ENCODE measurements at places on chromosomes 13 and 19.

GRCh38 chr13:79084802-79085424, 321.1 kb downstream of the RBM26 start:
- no peak for DNase-seq

DNA sequence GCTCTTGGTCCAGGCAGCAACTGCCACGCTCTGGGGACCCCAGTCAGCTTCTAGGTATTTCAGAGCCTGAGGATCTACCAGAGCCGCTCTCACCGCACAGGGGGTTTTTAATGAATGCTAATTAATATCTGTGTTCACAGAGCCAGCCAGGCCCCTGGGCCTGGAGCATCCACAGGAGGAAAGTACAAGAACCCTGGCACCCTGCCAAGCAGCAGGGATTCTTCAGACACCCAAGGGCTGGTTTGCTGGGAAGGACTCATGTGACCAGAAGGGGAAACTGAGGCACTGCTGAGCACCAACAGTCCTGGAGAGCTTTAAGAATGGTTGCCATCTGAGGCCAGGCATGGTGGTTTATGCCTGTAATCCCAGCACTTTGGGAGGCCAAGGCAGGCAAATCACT, 38.0 kb upstream of the ADGRE5 start:
- DNase-seq: no peak

- DNase-seq: peak; percentile 82
These were observed 81.2 kb downstream of the STARD13 start for GRCh38 chr13:33204130-33204927.

DNA sequence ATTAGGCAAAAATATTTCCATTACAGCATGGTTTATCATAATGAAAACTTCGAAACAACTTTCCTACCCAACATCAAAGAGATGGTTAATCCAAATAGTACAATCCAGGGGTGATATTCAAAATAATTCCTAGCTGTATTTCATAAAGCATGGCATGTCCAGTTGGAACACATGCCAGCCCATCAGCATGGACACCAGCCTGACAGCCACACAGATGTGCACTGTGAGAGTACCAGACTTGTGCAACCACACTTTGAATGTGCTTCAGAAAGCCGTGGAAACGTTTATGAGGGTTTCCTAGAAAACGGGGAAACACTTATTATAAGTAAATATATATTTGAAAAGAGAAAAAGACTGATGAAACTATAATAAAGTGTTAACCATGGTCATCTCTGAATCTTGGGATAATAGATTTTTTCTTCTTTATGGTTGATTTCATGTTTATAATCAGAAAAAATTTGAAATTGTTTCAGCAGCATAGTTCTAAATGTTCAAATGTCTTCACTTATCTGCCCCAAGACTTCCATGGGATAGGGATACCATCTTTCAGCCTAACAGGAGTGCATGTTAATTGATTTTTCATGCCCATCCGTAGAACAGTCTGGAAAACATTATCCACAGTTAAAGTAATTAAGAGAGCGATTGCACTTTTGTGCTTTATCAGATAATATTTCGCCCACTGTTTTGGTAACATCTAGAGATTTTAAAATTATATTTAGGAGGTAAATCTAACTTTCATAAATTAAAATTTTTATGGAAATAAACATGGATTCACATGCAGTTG, 242.6 kb upstream of the IRS2 start:
- no peak for DNase-seq

- DNase-seq: no peak
These were observed 1.8 kb downstream of the MYBPC2 start for GRCh38 chr19:50434525-50434924.

DNA sequence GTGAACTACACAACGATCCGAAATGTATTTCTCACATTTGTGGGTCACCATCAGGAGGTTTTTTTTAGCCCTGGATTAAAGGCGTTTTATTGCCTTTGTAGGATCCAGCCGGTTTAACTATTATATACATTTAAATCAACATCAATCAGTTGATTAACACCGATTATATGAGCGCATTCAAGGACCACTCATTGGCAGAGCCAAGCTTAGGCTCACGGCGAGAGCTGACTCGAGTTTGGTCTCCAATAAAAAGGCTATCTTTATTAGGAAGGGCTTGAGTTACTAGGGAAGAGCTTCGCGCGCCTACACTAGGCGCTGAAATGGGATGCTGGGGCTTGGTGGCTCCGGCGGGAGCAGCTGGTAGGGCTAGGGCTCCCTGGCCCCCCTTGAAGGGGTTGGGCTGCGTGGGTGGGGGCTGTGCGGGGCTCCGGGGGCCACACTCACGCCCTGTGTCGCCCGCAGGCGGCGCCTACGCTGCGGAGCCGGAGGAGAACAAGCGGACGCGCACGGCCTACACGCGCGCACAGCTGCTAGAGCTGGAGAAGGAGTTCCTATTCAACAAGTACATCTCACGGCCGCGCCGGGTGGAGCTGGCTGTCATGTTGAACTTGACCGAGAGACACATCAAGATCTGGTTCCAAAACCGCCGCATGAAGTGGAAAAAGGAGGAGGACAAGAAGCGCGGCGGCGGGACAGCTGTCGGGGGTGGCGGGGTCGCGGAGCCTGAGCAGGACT, 4.2 kb downstream of the PDX1 start:
- DNase-seq: no peak

GRCh38 chr19:35901854-35902661, at the start of gene HCST:
Gene HCST (plus strand): TSS chr19:35902529. CDS start chr19:35902594, 65 bp downstream.
- no peak for DNase-seq

GRCh38 chr19:51810223-51810622, 15.3 kb downstream of the FPR3 start:
- DNase-seq: peak; percentile 1

- DNase-seq: peak; percentile 27
These were observed 65.1 kb downstream of the KCNRG start for GRCh38 chr13:50080203-50080910.

DNA sequence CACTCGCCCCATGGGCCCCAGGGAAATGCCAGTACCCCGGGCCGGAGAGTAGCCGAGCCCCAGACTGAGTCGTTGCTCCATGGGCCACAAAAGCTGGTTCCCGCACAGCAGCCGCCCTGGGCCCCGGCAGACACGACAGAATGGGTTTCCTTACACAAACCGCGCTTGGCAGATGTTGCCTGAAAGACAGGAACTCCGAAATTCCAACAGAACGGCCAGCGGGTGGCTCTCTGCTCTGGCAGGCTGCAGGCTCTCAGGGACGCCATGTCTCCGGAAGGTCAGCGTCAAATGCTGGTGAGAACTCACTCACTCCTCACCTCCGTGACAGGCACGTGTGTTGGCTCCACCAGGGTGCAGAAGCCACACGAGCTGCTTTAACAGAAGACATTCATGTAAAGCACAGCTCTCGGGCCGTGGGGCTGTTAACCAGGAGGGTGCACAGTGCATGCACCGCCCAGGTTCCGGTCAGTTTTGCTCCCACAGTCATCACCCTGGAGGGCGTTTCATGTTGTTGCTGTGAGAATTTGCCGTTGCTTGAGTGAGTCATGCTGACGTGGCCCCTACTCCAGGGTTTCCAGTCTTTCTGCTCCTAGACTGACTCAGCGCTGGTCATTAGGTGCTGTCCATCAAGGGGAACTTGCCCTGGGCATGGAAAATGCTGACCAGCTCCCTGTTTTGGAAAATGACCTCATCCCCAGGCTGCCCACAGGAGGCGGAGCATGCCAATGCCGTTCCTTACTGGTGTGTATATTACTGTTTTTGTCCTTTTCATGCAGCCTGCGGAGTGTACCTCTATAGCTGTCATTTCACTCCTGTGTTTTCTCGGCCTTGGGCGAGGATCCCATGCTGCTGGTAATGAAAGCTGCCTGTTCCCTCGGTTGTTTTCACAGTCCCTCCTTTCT, 44.8 kb downstream of the ANKRD10 start:
- DNase-seq: no peak

DNA sequence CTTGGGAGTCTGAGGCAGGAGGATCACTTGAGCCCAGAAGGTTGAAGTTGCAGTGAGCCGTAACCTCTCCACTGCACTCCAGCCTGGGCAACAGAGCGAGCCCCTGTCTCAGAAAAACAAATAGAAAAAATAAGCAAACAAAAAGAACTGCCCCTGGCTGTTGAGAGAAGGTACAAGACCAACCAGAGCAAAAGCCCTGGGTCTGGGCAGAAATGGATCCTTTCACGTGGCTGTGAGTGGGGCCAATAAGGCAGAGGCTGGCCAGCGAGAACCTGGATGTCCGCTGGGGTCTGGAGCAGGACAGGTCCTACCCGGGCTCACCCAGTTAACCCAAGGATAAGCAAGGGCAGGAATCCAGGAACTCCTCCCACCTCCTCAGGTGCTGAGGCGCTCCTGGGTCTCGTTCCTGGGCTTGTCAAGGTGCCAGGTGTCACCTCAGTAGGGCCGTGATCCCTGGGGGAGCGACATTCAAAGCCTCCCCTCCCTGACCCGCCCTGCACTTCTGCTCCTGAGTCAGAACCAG, 4.7 kb upstream of the SLC5A5 start:
- no peak for DNase-seq

- DNase-seq: no peak
These were observed 29.7 kb downstream of the MCF2L start for GRCh38 chr13:112998521-112999280.

DNA sequence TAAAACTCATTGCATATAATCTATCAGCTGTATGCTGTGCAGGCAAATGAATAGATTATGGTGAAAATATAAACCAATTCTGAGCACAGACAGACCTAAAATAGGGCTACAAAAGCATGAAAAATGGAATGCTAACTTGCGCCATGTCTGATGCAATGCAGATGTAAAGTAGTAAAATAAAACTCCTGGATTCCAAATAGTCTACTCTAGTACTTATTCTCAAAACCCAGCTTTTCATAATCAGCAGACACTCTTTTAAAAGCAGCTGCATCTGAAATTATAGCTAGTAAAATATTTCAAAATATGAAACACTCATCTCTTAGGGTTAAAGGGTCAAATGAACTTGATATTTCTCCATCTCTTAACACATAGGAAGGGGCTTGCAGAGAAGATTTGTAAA, 4.7 kb upstream of the POMP start:
- DNase-seq: no peak

DNA sequence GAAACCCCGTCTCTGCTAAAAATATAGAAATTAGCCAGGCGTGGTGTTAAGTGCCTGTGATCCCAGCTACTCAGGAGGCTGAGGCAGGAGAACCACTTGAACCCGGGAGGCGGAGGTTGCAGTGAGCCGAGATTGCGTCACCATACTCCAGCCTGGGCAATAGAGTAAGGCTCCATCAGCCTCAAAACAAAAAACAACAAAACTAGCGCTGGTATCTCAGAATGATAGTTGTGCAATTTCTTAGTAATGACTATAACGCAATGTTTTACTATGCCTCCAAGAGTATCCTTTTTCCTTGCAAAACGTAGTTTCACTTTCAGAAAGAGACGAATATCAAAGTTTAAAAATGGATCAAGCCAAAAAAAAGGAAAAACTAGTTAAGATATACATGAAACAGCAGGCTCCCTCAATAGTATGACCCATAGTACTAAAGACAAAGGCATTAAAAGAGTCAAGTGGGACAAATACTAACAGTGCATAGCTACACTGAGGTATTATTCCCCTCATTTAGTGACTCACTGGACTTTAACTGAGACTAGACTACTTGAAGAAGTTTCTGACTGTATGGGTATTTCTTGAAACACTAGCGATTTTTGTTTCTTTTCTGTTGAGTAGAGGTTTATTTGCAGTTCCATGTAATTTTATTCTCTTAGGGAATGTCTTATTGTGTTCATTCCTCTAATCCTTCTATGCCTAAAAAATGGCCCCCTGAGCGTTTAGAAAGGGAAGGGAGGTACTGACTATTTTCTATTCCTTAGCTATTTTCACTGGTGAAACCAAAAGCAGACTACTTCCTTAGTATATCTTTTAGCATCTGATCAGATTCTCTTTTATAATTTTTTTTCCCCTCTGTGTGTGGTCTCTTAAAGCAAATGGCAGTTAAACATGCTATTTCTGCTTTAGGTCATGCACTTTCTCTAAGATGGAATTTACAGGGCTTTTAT, 10.4 kb upstream of the ITM2B start:
- DNase-seq: no peak

- DNase-seq: no peak
These were observed 1.3 kb upstream of the RINL start for GRCh38 chr19:38879400-38879751.

- DNase-seq: no peak
These were observed 1100.7 kb upstream of the MIR17HG start for GRCh38 chr13:90246687-90247345.

DNA sequence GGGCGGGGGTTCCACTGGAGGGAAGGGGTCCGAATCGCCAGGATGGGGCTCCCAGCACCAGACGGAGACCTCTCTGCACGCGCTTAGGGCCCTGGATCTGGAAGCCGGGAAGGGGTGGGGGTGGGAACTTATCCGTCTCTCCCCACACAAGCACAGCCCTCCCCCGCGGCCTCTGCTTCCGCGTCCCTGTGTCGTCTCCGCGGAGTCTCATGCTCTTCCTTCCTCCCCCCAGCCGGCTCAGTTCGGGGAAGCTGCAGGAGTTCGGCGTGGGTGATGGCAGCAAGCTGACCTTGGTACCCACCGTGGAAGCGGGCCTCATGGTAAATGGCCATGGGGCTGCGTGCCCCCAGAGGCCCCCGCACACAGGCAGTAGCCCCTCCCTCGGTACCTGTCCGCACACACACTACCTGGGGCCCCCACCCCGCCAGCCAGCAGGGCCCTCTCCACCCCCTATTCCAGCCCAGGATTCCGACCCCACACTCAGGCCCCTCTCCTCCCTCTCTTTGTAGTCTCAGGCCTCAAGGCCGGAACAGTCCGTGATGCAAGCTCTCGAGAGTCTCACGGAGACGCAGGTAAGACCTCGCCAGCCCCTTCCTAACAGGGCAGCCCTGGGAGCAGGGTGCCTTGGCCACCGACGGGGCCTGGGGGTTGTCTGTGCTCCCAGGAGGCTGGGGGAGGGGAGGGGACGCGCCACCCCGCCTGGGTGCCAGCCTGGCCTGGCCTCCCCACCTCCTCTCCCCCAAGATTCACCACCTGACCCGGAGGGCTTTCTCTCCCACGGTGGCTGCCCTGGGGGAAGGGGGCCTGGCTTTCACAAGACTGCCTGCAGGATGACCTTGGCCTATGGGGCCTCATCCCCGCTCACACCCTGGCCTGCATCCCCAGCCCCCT, 3.2 kb downstream of the MIDN start:
- DNase-seq: peak; percentile 43

DNA sequence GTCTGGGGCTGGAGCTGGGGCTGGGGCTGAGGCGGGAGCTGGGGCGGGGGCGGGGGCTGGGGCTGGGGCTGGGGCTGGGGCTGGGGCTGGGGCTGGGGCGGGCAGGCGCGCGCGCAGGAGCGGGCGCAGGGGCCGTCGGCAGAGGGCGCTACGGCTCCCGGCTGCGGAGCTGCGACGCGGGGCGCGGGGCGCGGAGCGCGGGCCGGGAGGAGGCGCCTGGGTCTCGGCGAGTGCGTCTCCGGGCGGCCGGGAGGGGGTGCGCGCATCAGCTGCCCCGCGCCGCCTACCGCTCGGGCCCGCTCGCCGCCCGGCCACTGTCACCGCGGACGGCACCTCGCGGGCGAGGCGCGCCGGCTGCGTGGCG, 422 bp upstream of the MTUS2 start:
- no peak for DNase-seq

GRCh38 chr19:43610493-43610892, 1.4 kb upstream of the SRRM5 start:
- DNase-seq: no peak
